Omental fat pad (tissue), 4 donors: ENCODE measurements at places on chromosomes 3 and 15. TPM values are rescaled to one million over a fixed set of nuclear protein-coding genes. Genes with fewer than 3 reads are reported as not detected.

GRCh38 chr3:46154311-46154710 is 53.8 kb downstream of the CCR1 start:
- DNase-seq: no peak

DNA sequence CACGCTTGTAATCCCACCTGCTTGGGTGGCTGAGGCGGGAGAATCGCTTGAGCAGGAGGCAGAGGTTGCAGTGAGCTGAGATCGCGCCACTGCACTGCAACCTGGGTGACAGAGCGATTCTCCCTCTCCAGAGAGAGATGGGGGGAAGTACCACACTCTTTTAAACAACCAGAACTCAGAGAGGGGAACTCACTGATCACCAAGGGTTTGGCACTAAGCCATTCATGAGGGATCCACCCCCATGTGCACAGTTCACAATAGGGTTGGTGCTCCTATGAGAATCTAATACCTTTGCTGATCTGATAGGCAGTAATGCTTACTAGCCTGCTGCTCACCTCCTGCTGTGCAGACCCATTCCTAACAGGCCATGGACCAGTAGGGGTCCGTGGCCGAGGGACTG is 51.6 kb downstream of the QTRT2 start:
- no peak for DNase-seq

- DNase-seq: no peak
Measured at GRCh38 chr15:70478251-70478990, 284.9 kb downstream of the UACA start.

DNA sequence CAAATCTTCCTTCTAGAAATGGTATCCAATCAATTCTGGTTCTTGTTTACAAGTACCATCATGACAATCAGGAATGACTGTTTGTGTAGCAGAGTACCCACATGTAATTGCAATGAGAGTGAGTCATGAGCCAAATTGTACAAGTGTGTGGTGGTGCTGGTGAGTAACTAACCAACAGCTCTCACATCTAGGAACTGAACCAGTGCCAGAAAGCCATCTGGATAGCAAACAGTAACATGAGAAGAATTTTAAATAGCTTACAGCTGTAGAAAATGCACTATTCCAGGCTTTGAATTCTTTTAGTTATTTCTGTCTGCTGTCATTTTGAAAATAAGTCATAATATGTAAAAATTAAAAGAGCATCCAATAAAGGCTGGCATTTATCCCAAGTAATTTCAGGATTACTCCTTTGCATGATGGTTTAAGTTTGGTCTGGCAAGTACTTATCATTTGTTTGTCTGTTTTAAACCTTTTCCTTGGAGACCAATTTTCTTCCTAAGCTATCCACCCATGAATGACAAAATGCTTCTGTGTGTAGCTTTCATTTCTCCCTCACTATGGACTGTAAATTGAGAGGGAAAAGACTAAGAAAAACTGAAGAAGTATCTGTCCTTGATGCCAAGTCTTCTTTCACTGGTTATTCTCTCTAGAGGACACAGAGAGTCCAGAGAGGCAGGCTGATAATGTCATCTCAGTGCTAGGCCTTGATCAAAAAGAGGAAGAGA is 60.0 kb downstream of the PIK3CB start:
- DNase-seq: no peak

GRCh38 chr3:138938056-138938876 is 8.7 kb downstream of the FOXL2 start:
- no peak for DNase-seq

DNA sequence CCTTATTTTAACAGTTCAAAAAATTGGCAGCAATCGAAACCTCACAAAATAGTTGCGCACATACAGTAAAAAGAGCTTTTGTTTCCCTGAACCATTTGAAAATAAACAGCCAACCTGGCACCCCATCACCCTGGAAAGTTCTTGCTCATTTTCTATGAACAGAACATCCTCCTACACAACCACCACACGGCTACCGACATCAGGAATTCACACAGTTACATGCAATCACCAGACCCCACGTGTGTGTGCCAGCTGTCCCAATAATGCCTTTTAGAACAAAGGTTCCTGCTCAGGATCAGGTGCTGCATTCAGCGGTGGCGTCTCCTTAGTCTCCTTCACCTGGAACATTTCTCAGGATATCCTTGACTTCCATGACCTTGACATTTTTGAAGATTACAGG is 186.5 kb downstream of the KLF13 start:
- DNase-seq: no peak

DNA sequence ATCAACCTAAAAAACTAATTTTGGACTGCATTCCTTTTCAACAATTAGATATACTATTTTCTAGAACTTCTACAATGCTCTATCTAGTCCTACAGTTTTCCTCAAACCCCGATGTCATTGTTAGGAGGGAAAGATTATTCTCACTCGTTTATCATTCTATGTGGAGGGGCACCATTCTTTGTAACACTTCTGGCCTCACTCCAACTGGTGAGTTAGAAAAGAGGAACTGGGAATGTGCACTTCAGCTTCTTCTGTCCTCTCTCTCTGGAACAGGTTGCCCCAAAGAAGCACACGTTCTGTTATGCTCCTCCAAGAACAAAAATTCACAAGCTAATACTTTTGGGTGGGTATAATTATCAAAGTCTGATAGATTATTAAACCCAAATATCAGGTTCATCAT is 137.9 kb downstream of the UACA start:
- DNase-seq: no peak

DNA sequence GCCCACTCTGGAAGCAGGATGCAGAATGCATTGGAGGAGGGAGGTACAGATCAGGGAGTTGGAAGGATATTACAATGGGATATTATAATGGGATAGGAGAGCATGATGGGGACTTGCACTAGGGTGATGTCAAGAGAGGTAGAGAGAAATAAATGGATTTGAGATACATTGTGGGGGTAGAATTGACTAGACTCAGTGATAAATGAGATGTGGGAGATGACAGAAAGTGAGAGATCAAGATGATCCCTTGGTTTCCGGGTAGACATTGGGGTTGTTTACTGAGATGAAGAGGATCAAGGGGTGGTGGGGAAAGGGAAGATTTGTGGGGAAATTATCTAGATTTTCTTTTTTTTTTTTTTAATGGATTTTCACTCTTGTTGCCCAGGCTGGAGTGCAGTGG is 42.7 kb downstream of the BFSP2 start:
- no peak for DNase-seq

DNA sequence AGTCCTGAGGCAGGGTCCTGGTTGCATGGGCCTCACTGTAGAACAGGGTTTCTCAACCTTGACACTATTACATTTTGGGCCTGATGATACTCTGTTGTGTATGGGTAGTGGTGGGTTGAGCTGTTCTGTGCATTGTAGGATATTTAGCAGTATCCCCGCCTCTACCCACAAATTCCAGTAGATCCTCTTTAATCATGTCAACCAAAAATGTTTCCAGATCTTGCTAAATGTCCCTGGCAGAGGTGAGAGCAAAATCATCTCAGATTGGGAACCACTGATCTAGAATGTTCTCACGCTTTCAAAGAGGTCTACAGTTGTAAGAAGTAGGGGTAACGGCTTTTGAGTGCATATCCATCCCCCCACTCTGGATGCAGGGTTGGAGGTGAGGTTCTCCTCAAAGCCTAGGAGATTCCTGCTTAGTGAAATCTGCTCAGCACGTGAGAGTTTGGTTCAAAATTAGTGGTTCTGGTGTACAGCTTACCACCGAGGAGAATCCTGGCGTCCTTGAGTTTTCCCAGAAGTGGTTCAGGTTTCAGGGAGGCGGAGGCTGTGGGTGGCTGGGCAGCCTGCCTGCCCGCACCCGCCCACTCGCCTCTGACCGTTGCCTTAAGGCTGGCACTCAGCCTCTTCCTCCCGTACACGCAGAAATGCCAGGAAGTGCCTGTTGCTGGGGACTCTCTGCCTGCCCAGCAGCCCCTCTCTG is 5.3 kb downstream of the ACVR2B start:
- DNase-seq: no peak

GRCh38 chr3:110384601-110385000 is 687.0 kb upstream of the NECTIN3 start:
- no peak for DNase-seq

GRCh38 chr3:188119846-188120245 is 34.1 kb upstream of the LPP start:
- DNase-seq: no peak

- DNase-seq: no peak
Measured at GRCh38 chr15:35713733-35714132, 167.8 kb upstream of the DPH6 start.

- no peak for DNase-seq
Measured at GRCh38 chr3:57911593-57911992, 96.6 kb upstream of the FLNB start.

- DNase-seq: no peak
Measured at GRCh38 chr3:67093305-67093704, 95.2 kb downstream of the KBTBD8 start.

- DNase-seq: no peak
Measured at GRCh38 chr3:64268926-64269325, 43.7 kb upstream of the PRICKLE2 start.

GRCh38 chr3:184235381-184236032 is 6.1 kb downstream of the VWA5B2 start:
- no peak for DNase-seq

GRCh38 chr3:112637700-112638099 is 3.2 kb downstream of the CCDC80 start:
- DNase-seq: no peak

GRCh38 chr3:121863801-121864200 is 28.8 kb downstream of the EAF2 start:
- DNase-seq: no peak

DNA sequence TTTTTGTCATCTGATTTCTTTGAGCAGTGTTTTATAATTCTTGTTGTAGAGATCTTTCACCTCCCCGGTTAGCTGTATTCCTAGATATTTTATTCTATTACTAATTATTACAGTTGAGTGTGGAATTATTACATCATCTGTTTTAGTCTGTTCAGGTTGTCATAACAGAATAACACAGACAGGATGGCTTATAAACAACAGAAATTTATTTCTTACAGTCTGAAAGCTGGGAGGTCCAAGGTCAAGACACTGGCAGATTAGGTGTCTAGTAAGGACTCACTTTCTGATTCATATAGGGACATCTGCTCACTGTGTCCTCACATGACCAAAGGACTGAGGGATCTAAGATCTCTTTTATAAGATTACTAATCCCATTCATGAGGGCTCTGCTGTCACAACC is 121.3 kb upstream of the THBS1 start:
- no peak for DNase-seq

Gene GRM7
- 0.28 TPM for total RNA-seq

Gene CP
- total RNA-seq: 0.95 TPM

Gene ATP10A
- 14.1 TPM for total RNA-seq

Gene ISLR2
- total RNA-seq: 1.1 TPM

Gene SAMMSON
- not detected for total RNA-seq

Gene PPM1M
- total RNA-seq: 21.0 TPM

Gene GALK2
- 18.6 TPM for total RNA-seq

Gene KCNAB1
- 2.2 TPM for total RNA-seq

Gene RTP3
- total RNA-seq: not detected

Gene IGDCC3
- total RNA-seq: not detected

Gene INKA1
- 3.9 TPM for total RNA-seq

Gene LEO1
- 19.6 TPM for total RNA-seq
